CD4-positive, alpha-beta T cell treated with Interferon gamma for 1 hour (primary cell): ENCODE measurements at places on chromosomes 2 and 18.
A peak's percentile ranks its signal among the peaks of the same experiment; 100 is the strongest.

- no peak for DNase-seq
Observed at GRCh38 chr2:16014041-16014787, 73.9 kb downstream of the MYCN start.

GRCh38 chr2:38700113-38700785 lies 34.3 kb downstream of the GALM start:
- no peak for DNase-seq

DNA sequence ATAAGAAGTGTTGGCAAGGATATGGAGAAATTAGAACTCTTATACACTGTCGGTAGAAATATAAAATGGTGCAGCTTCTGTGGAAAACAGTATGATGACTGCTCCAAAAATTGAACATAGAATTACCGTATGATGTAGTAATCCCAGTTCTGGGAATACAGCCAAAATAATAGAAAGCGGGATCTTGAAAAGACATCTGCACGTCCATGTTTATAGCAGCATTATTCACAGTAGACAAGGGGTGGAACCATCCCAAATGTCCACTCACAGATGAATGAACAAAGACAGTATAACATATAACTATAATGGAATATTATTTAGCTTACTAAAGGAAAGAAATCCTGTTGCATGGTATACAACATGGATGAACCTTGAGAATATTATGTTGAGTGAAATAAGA lies 257.7 kb downstream of the TDRD15 start:
- DNase-seq = no peak

GRCh38 chr2:20671036-20671735 lies 4.2 kb downstream of the GDF7 start:
- no peak for DNase-seq

GRCh38 chr2:191486584-191487320 lies 191.2 kb upstream of the NABP1 start:
- DNase-seq = no peak

DNA sequence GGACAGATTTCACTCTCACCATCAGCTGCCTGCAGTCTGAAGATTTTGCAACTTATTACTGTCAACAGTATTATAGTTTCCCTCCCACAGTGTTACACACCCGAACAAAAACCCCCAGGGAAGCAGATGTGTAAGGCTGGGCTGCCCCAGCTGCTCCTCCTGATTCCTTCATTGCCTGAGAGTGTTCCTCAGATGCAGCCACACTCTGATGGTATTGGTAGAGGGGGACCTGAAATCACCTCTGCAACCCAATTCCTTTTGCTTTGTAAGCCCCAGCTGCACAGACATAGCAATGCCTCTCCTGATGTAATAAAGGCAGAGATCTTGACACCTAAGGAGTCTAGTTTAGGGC lies 1529.8 kb downstream of the RPIA start:
- no peak for DNase-seq

GRCh38 chr2:42103829-42104228 lies 56.0 kb downstream of the PKDCC start:
- no peak for DNase-seq

DNA sequence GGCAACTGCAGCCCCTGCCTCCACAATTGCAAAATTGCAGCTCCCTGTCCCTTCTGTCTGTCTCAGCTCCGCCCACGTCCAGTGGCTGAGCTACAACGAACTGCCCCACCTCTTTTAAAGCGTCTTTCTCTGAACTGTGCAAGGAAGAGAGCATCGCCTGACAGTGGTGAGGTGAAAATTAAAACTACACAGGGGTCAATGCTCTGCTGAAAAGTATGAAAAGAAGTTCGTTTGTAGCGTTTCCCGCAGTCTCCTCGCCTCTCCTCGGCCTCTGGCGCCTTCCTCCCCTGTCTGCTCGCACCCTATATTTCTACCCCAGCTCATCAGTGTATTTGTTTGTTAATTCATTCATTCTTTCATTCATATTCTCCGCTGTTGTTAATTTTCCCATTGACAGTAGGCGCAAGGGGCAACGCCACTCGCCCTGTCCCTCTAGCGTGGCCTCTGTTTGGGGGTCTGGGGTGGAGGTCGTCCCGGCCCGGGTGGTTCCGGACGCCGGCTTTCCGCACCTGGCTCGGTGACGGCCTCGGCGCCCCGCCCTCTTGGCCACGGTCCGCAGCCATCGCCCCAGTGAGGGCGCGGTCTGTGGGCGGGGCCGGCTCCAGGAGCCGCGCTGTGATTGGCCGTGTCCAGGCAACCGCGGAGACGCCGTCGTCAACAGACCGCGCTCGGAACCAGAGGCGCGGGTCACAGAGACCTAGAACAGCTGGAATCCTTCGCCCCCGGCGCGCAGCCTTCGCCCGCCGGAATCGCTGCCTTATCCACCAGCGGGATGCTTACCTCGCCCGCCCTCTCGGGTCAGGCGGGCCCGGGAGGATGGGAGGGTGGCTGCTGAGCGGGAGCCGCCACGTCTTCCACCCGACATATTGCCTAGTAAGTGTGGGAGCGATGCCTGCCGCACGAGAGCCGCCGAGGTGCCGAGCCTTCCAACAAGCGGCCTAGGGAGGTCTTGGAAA lies at the start of gene VWA3B:
Gene VWA3B (plus strand): TSS at position 677 of the 956 bp plus-strand sequence. CDS start 5,926 bp downstream, outside the sequence.
- DNase-seq = peak; percentile 79

- no peak for DNase-seq
Observed at GRCh38 chr2:216653931-216654365, 20.7 kb downstream of the IGFBP2 start.

DNA sequence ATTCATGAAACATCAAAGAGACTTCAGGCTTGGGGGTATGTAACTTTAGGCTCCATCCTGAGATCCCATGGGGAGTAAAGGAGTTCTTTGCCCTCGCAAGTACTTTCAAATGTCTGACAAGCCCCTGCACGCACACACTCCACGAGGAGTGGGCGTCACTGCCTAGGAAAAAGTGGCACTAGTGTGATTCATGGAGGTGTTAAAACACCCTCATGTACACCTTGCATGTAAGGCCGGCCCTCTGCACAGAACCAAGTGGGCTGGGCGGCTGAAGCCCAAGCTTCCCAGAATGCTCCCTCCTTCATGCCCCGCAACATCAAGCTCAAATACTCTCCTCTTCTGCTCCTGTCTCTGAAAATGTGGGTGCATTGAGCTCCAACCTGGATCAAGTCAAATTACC lies 7.8 kb downstream of the HS1BP3 start:
- no peak for DNase-seq

DNA sequence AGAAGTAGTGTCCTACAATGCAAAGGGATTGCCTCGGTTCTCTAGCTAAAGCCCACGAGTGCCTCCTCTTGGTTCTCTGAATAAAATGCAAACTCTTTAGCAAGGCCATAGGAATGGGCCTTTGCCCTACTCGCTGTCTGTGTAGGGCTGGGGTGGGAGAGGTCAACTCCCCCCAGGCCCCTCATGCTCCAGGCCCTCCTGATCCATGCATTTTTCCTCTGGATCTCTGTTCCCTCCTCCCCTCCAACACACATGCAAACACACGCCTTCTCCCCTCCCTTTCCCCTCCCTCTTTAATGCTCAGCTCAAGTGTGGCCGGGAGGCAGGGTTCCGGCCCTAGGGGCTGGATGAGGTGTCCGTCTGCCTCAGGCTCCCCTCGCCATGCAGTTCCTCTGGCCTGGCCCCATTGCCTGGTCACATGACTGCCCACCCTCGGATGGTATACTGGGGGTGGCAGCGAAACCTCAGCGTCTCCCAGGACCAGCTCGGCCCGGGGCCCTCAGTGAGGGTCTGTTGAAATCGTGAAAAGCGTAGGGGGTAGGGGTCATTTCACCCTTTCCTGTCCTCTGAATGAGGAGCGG lies 14.9 kb upstream of the KLF11 start:
- DNase-seq = no peak

GRCh38 chr2:200156166-200156835 lies 150.2 kb upstream of the SPATS2L start:
- no peak for DNase-seq

DNA sequence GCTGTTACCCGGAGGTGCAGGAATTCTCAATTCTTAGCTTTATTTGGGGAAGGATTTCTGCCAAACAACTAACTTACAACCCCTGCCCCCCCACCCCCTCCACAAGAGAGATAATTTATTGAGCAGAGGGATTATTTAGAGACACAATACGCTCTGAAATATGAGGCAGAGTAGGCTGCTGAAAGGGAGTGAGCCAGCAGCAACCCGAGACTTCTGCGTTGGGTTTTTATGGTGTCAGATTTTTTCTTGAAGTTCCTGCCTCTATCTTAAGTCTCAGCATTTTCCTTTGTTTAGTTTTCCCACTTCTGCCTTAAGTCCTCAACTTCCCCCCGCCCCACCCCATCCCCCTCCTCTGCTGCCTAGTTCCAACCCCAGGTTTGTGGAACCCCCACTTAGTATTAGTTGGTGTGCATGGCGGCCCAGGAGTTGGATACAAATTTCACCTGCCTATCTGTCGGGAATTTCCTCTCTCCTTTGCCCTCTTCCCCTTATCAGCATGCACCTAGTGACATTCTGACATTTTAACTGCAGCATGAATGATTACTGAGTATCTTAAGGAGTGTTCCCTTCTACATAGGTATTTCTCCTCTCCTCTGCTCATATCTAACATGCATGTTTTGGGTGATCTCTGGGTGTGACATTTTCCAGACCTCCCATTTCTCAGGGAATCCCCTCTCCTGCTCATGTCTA lies 1635.9 kb upstream of the LRRTM1 start:
- no peak for DNase-seq

DNA sequence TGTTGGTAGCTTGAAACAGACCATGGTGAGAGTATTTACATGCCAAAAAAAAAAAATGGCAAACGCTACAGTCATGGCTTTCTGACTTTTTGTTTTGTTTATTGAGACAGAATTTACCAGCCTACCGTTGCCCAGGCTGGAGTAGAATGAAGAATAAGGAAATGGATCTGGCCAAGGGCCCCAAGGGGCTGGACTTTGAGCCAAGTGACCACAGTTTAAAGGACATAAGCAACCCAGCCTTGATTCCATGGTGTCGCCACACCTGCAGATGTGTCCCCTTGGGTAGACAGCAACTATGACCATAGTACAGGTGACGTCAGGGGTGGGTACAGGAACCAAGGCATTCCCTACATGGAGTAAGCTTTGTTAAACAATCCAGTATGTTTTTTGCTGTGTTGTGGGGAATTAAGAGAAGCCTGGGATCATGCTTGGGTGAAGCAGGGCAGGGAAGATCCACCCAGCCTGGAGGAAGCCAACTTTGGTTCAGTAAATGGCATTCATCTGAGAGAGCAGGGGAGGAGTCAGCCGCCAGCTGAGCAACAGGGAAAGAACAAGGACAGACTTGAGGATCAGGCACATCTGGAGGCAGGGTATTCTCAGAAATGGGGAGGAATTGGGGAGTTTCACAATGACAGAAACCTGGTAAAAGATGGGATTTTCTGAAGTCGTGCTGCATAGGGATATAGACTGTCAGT lies 110.3 kb upstream of the SH3BP4 start:
- no peak for DNase-seq
